ENCODE measurements at places on chromosomes 2 and 18.

DNA sequence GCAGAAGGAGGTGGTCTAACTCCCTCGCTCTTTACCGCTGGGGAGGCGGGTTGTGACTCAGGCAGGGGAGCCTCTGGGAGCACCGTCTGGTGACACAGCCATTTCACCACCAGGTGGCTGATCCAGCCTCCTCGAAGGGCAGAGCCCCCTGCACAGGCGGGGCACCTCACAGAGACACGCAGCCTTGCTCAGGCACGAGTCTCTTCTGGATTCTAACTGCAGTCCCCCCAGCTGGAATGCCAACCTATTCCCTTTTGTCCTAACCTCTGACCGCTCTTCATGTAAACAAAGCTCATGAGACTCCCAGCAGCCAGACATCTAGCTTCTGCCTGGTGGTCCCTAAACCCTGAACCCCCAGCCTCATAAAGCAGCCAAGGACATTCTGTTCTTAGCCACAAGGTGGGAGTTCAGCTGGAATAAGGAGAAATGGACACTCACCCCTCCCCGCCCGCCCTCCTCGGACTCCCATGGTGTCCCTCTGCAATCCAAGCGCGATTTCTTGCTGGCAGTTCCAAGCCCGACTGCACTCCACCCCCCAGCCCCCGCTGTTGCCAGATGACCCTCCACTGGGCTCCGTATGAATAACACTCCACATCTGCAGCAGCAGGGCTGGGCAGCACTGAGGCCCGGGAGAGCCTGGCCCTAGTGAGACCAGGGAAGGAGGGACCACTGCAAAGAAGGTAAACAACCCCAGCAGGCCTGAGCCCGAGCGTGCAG, 84.3 kb downstream of the TNS1 start:
- no peak for DNase-seq

- no peak for DNase-seq
Measured at GRCh38 chr2:238874330-238875050, 26.6 kb downstream of the TWIST2 start.

- DNase-seq = peak; percentile 22
Measured at GRCh38 chr2:120422465-120423160, 76.7 kb downstream of the INHBB start.

- no peak for DNase-seq
Measured at GRCh38 chr2:105539331-105539730, 140.5 kb upstream of the FHL2 start.

- DNase-seq = no peak
Measured at GRCh38 chr2:133104871-133105270, 434.9 kb upstream of the LYPD1 start.

DNA sequence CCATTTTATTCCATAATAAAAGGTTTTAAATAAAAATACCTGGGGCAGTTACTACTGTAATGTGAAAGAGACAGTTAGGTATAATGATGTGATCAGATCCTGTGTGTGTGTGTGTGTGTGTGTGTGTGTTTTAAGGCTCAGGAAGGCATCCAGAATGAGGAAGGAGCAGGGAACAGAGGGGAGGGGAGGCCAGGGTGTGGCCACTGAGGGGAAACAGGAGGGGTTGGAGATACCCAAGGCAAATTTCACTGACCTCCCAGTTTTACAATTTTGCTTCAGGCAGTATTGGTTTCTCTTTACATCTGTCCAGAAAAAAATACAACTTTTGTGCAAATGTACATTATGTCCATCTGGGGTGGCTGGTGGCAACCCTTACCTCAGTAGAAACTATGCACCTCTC, 163.5 kb upstream of the FBXO11 start:
- DNase-seq = no peak

DNA sequence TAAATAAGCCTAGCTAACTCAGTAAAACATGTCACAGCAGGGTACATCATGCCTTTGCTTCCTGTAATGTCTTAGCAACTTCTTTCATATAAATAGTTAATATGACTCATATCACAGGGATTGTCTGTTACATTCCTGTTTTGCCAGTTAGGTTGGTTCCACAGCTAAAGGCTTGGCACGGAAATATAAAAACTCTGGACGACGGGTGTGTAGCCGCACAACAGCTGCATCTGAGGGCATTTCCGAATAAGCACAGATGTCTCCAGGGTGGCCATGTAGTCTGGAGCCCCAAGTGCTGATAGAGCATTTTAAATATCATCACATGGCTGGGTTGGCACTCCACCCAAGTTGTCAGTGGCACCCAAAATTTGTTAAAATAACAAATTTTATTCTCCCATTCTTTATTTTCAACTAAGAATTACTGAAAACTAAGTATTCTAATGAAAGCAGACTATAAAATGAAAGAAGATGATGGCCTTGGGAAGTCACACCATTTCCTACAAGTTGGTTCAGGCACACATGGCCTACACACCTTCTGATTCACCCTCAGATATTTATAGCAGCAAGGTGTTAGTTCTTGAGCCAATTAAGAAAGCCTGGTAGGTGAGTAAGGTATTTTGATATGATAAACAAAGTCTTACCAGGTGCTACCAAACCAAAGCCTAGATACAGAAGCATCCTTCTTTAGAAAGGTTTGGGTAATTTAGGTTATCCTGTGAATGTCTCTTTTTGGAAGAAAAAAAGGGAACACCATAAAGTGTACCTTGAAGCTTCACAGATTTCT, 61.8 kb upstream of the STK17B start:
- DNase-seq = no peak

GRCh38 chr2:30985493-30986230, 152.6 kb downstream of the GALNT14 start:
- DNase-seq = no peak

DNA sequence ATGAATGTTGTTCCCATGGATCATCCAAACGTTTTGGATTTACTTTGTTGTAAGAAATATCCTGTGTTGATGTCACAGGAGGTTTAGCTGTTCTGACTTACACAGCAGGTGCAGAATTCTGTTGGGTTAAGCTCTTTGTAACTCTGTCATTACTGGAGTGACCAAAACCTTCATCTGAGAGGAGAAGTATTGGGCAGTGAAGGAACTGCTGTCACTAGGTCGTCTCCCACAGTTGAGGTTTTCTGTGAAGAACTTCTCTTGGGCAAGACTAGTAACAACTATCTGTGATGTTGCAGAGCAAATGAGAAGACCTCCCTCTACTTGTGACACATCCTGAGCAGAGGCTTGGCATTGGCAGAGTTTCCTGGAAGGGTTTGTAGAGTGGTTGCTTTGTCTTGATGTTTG, 2.9 kb downstream of the SPTBN1 start:
- no peak for DNase-seq

GRCh38 chr2:99793022-99793421, 303.2 kb upstream of the REV1 start:
- no peak for DNase-seq

- DNase-seq = no peak
Measured at GRCh38 chr2:62727259-62727867, 21.9 kb downstream of the EHBP1 start.

GRCh38 chr18:3810296-3810695, 360.3 kb downstream of the TGIF1 start:
- DNase-seq = no peak

- no peak for DNase-seq
Measured at GRCh38 chr2:45713591-45713990, 62.1 kb downstream of the PRKCE start.

DNA sequence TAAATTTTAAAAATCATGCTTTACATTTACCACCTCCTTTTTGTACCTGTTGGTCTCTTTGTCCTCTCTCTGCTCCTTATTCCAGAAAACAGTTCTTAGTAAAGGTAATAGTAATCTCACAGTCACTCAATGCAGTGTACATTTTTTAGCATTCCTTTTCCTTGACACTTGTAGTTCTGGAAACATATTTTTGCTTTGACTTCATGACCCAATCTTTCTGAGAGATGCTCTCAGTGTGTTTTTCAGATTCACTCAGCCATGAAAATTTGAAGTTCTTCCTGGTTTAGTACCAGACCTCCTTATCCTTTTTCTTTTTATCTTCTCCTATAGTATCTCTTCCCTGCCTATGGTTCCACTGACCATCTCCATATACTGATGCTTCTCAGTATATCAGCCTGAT, 747.5 kb upstream of the ZEB2 start:
- no peak for DNase-seq

- DNase-seq = no peak
Measured at GRCh38 chr2:18910843-18911242, 321.5 kb upstream of the NT5C1B start.

DNA sequence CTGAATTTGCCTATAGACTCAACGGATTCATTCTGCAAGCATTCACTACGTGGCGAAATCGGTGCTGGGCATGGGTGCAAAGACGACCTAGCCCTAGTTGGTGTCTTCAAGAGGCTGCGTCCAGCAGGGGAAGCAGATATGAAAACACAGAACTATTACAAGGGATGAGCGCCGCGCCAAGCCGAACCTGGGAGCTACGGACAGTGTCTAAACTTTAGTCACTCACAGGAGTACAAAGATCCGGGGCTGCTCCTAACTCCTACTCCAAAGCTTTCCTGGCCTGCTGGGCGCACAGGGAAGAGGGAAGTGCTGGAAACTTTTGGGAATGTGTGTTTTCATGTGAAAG, 732 bp upstream of the ANXA4 start:
- peak; percentile 78 for DNase-seq

DNA sequence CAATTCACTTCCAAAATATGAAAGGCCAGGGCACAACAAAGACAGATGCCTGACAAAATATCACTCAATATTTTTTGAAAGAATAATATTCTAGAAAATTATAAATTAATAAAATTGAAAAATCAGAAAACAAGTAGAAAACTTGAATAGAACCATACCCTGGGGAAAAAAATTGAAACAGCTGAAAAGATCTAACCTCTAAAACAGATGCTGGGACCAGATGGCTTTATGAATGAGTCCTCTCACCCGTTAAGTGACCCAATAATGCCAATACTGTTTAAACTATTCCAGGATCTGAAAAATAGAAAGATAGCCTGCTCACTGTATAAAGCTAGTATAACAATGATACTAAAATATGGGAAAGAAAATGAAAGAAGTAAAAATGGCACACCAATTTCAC, 322.3 kb upstream of the VWC2L start:
- no peak for DNase-seq

DNA sequence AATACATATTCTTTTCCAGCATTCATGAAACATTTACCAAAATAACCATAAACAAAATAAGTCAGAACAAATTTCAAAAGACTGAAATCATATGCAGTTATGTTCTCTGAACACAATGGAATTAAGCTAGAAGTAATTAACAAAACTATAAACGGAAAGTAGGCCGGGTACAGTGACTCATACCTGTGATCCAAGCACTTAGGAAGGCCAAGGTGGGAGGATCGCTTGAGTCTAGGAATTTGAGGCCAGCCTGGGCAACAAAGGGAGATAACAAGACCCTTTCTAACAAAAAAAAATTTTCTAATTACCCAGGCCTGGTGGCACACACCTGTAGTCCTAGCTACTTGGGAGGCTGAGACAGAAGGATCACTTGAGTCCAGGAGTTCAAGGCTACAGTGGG, 14.9 kb downstream of the ATAD2B start:
- no peak for DNase-seq

DNA sequence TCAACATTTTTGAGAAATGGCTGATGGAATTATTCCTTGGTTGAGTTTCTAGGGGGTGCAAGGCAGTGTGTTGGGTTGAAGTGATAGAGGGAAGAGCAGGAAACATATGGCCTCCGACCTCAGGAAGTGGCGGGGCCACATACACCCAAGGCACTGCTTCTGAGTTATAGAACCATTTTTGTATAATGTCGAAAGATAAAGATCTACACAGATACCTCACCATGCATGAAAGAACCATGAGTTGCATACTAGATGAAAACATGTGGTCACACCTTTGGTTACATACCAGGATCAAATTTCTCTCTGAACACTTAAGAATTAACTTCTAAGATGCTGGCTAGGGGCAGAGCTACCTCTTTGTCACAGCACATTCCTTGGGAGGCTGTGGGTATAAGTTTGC, 23.2 kb downstream of the LAMA3 start:
- DNase-seq = no peak

DNA sequence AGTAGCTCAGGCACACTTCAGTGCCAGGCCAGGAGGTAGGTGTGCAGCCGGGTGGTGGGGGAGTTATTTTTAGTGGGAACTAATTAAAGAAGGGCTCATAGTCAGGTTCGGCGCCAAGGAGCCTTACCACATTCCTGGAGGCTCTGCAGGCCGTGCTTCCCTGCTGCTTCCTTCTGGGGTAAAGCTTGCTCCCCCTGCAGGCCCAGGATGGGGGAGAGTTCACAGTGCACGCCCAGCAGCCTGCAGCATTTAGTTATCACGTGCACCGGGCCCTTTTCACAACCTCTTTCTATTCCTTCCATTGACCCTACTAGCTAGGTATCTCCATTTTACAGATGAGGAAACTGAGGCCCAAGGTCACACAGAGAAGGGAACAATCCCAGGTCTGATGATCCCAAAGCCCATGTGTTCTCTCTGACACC, 2.5 kb downstream of the KCNF1 start:
- DNase-seq = peak; percentile 63

DNA sequence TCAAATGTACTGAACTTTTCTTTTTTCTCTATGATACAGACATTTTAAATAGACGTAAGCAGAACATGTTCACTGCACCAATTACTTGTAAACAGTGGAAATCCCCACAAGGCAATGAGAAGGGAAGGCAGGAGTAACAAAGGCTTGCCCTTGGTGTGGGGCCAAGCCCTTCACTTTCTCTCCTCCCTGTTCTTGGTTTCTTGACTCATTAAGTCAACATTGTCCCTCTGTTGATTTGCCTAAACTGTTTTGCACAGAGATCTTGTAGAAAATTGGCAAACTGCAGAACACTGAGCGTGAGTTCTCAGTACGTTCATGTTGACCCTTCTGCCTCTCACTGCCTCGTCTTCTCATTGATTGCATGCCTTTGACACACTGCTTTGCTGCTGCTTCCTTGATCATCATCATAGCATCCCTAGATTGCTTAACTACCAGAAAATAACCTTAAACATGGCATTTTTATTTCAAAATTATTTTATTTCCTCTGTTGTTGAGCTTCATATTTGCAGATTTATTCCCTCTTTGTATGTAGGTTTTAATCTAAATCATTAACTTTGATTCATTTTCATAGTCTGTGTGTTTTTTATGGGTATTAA, 257.7 kb downstream of the PTGR3 start:
- DNase-seq = peak; percentile 77

DNA sequence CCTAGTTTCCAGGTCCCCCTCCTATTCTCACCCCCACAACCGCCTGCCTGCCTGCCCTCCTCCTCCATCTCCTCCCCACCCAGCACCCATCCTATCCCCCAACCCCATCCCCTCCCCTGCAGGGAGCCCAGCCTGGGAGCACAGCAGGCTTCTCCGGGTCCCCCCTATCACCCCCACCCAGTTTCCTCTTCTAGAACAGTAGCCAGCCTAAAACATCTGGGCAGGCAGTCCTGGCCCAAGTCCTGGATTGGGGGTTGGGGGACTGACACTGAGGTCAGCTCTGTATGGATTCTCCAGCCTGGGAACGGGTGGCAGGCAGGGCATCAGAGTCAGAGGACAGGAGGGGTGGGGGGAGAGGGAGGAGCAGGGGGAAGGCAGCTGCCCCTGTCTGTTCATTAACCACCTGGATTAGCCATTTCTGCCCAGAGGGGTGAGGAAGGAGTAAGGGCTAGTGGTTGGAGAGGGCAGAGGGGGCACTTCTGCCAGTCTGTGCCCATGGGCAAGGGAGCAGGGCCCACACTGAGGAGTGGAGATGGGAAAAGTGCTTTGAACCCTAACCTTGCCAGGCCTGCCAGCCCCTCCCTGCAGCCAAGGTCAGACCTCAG, 60.0 kb downstream of the TNS1 start:
- DNase-seq = peak; percentile 68

Measured in upper lobe of right lung (tissue), 1 donor.